Activated naive CD8-positive, alpha-beta T cell treated with anti-CD3 and anti-CD28 coated beads, Interleukin-2, amount 10 ng/mL, durations not matched to agents 7 days and 5 days (primary cell): ENCODE measurements at places on chromosomes 4 and X. TPM values are rescaled to one million over a fixed set of nuclear protein-coding genes. Genes with fewer than 3 reads are reported as not detected.

The ARSJ gene
- total RNA-seq, result 0.23 TPM

The ATP10D gene
- 10.9 TPM for total RNA-seq

The FHIP1A gene
- total RNA-seq, result 0.83 TPM

The CPE gene
- not detected for total RNA-seq

The GALNTL6 gene
- not detected for total RNA-seq

The TEX13C gene
- total RNA-seq, result not detected

GRCh38 chr4:24003496-24003895 is 113.6 kb upstream of the PPARGC1A start:
- no peak for DNase-seq
- H3K27me3 ChIP-seq, result no peaks in the 10 kb centered on the region
- H3K36me3 ChIP-seq, result no peaks in the 10 kb centered on the region
- no peaks in the 10 kb centered on the region for H3K4me1 ChIP-seq
- H3K27ac ChIP-seq, result no peak overlapping the region
- no peak overlapping the region for H3K4me3 ChIP-seq

DNA sequence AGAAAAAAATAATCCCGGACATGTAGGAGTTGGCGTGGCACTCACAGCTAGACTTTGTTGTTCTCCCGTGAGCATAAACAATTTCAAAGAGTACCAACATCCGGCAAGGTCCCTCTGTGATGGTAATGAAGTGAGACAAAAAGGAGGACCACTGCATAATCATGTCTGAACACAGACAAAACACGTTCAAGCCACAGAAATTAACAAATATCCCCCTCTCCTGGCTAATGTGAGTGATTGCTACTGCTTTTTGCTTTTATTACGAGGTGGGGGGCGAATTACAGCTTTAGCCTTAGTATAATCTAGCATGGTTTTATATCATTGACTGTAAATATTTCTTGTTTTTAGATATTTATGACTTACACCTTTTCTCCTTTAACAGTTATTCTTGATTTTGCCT is 118.5 kb downstream of the PLS3 start:
- H3K27me3 ChIP-seq, result no peaks in the 10 kb centered on the region
- no peak overlapping the region for H3K27ac ChIP-seq
- H3K4me3 ChIP-seq, result no peak overlapping the region

DNA sequence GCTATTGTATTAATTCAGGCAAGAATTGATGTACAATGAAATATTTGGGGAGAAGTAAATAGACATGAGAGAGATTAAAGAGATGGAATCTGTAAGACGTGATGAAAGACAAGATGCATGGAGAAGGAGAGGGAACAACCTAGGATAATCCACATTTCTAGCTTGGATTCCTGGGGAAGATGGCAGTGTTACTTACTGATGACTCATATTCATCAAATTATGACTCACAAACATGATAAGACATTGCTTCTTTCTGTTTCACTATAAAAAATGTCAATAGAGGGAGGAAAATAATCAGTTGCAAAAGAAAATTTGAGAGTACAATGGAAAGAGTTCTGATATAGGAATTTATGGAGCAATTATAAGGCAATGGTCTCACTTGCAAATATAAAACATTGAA is 104.1 kb upstream of the BMP3 start:
- no peak overlapping the region for H3K27ac ChIP-seq
- DNase-seq, result no peak
- H3K4me1 ChIP-seq, result no peaks in the 10 kb centered on the region
- no peaks in the 10 kb centered on the region for H3K36me3 ChIP-seq
- H3K27me3 ChIP-seq, result no peaks in the 10 kb centered on the region

GRCh38 chr4:94177822-94178221 is 29.8 kb upstream of the SMARCAD1 start:
- no peaks in the 10 kb centered on the region for H3K36me3 ChIP-seq
- no peak overlapping the region for H3K4me3 ChIP-seq
- peaks cover under 1% of the 10 kb centered on the region for H3K27me3 ChIP-seq
- no peaks in the 10 kb centered on the region for H3K4me1 ChIP-seq
- H3K27ac ChIP-seq, result no peak overlapping the region
- DNase-seq, result no peak

DNA sequence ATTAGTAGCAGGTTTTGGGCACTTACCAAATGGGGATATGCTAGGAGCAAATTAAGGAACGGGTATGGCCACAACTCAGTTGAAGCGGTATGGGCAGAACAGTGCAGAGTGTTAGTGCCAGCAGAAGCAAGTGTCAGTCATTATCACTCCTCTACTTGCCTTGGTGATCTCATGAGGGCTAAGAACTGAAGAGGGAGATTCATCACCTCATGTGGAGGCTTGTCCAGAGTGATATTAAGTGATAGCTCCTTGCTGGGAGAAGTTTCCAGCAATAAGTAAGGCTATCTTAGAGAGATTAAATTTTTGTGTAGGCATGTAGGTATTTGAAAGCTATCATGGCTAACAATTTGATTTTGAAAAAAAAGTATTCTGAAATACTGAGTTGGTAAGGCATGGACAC is 615.4 kb upstream of the SMIM31 start:
- H3K4me3 ChIP-seq, result no peak overlapping the region
- no peak for DNase-seq
- H3K36me3 ChIP-seq, result no peaks in the 10 kb centered on the region
- no peak overlapping the region for H3K27ac ChIP-seq
